ENCODE measurements at places on chromosomes 7 and 10. TPM values are rescaled to one million over a fixed set of nuclear protein-coding genes. Genes with fewer than 3 reads are reported as not detected.

Gene GPR26
- under 0.01 TPM for total RNA-seq

Gene CDHR1
- total RNA-seq, result 2.8 TPM

Gene ASB10
- not detected for total RNA-seq

Gene INA
- 0.07 TPM for total RNA-seq

Gene FFAR4
- not detected for total RNA-seq

Gene BLOC1S2
- total RNA-seq, result 131 TPM

Gene HMX2
- total RNA-seq, result not detected

Gene LRIT1
- total RNA-seq, result not detected

Gene SLC29A4
- total RNA-seq, result 12.3 TPM

Gene SUGCT
- total RNA-seq, result 6.5 TPM

Gene GALNT17
- total RNA-seq, result not detected

Gene ZNF727
- 0.64 TPM for total RNA-seq

Gene TMEM243
- total RNA-seq, result 19.8 TPM

Gene TUBB8
- not detected for total RNA-seq

Gene CC2D2B
- total RNA-seq, result 0.14 TPM

Gene PPP1R17
- total RNA-seq, result not detected

Gene ZNF503
- 11.7 TPM for total RNA-seq

Gene AKR1C8
- total RNA-seq, result not detected

Gene MRLN
- total RNA-seq, result not detected

Gene ABHD11
- 5.1 TPM for total RNA-seq

Gene LOXL4
- 2.0 TPM for total RNA-seq

Gene HOXA10
- not detected for total RNA-seq

Gene TLX1
- total RNA-seq, result not detected

Gene OR2A42
- total RNA-seq, result not detected

Gene VSTM4
- not detected for total RNA-seq

Gene TUBAL3
- 0.36 TPM for total RNA-seq

Gene CHAT
- total RNA-seq, result not detected

Gene C10orf105
- total RNA-seq, result not detected

Gene DEPP1
- total RNA-seq, result 3.7 TPM

Gene PTPN12
- total RNA-seq, result 106 TPM

Gene CLDN3
- not detected for total RNA-seq

Gene ADRB1
- total RNA-seq, result 7.9 TPM

Gene RPEL1
- under 0.01 TPM for total RNA-seq

Gene PDE6C
- not detected for total RNA-seq

Gene ARHGAP22
- 9.5 TPM for total RNA-seq

Gene IDI2
- total RNA-seq, result not detected

Gene CYP3A7
- 0.07 TPM for total RNA-seq

Gene RAB19
- total RNA-seq, result 0.50 TPM

Gene SLC39A12
- total RNA-seq, result not detected

Gene ZWINT
- 1.4 TPM for total RNA-seq

Measured in nasal cavity respiratory epithelium epithelial cell of viscerocranial mucosa (primary cell).